ENCODE measurements at places on chromosomes 4 and X.

DNA sequence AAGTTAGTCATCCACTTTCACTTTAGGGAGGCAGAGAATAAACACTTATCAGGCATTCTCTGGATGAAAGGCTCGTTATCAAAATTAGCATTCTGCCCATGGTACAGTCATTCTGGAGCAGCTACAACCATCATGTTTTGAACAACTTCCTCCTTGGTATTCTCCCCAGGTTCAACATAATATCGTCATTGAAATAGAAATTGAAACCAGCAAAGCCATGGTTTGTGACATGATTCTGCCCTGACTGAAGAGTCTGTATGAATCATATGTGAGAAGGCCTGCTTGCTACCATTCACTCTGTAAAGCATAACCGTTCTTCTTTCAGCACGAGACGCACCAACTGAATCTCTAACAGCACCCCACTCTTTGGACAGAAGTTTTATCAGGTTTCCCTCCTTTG lies 127.5 kb upstream of the RADX start:
- DNase-seq, result no peak

DNA sequence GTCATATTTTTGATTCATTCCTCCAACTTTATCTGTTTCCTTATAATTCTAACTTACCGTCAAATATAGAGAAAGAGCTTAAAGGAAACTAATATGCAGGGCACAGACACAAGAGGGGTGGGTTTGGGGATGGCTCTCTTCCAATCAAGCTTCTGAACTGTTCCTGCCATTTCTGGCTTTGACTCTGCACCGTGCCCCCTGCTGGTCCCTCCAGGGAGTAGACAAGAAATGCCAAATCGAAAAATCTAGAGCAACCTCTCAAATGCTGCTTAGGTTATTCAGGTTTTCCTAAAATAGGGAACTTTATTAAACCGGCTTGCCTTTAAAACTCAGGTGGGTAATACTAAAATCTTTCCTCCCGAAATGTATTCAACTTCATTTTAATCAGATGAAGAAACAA lies 39.8 kb upstream of the VCX3A start:
- no peak for DNase-seq

- no peak for DNase-seq
Measured at GRCh38 chrX:23662853-23663252, 4.4 kb upstream of the PRDX4 start.

- peak; percentile 27 for DNase-seq
Measured at GRCh38 chrX:141220342-141221008, 21.8 kb downstream of the SPANXC start.

DNA sequence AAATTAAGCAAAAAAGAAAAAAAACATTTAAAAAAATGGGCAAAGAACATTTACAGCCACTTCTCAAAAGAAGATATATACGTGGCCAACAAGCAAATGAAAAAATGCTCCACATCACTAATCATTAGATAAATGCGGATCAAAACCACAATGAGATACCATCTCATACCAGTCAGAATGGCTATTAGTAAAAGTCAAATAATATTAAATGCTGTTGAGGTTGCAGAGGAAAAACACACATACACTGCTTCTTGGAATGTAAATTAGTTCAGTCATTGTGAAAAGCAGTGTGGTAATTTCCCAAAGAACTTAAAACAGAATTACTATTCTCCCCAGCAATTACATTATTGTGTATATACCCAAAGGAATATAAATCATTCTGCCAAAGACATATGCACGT lies 1189.0 kb downstream of the PCDH18 start:
- DNase-seq, result no peak

DNA sequence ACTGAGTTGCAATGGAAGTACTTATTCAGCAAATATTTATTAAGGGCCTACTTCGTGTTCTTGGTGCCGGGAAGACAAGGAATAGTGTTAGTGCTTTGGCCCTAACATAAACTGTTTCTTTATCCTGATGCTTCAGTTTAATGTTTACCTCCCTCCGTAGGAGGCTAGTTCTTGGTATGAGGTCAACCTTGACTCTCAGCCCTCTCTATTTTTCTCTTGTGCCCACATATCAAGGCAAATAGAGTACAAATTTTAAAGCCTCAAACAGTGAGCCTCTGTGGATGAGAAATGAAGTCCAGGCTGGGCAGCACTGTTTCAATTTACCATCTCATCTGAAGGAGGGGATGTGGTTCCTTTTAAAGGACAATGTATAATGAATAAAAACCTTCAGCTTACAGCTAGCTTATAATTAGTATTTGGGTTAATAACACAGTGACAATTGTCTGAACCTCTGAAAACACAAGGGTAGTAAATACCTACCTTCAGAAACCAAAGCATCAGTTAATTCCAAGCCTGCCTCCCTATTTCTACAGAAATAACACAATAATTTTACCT lies 68.5 kb downstream of the SH3RF1 start:
- no peak for DNase-seq

DNA sequence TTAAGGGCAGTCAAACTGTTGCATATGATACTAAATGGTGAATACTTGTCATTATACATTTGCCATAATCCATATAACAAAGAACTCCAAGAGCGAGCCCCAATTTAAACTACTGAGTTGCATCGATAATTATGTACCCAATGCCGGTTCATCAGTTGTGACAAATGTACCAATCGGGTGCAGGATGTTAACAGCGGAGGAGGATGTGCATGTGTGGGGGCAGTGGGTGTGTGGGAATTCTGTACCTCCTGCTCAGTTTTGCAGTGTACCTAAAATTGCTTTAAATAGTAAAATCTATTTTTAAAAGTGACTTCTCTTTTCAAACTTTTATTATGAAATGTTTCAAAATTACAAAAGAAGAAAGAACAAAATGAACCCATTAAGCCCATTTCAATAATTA lies 20.8 kb upstream of the CDS1 start:
- no peak for DNase-seq

DNA sequence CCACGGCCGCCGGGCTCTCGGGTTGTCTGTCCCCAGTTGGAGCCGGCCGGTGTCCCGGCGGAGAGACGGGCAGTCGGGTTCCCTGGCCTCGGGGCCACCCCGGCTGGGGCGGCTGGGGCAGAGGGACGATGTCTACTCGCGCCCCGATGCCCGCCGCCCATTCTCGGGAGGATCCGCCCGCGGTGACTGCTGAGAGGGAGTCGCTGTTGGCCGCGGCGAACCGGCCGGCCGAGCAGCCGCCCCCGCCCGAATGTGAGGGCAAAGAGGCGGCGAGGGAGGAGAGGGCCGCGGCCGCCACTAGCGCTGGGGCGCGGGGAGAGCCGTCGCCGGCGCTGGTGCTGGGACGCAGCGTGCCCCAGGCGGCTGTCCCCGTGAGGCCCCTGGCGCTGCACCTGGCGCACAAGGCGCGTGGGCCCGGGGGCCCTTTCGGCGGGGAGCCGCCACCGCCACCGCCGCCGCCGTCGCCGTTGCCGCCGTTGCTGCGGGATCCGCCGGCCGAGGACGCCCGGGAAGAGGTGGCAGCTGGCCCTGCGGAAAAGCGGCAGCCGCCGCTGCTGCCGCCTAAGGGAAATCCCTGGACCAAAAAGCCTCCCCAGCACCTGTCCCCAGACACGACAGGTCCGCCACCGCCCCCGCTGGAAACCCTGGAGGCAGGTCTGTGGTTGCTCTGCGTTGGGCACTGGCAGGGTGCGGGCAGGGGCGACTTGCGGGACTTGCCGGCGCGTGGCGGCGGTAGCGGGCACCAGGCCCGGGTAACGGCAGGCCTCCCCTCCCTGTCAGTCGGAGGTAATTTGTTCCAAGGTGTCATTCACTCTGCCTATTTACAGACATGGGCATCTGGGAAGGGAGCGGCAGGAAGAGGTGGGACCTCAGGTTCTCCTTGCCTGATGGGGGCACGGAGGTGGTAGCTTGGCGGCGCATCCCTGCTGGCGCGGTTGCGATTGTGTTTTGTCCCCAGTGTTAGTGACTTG lies 739 bp downstream of the LARP1B start:
- peak; percentile 63 for DNase-seq

DNA sequence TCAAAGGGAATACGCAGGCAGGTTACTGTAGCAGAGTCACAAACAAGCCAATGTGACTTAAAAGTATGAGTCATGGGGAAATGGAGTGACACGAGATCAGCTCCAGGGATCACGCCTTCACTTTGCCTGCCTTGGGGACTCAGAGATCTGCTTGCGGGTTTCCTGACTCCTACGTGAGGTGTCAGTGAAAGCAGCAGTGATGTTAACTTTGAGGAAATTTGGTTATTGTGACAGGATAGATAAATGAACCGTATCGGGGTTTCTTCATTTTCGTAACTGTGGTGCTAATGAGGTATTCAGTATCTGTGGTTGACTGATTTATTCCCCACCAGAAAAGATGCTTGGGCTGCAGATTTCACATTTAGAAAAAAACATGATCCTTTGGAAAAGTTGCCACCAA lies 383.3 kb upstream of the ZFP42 start:
- peak; percentile 27 for DNase-seq

- no peak for DNase-seq
Measured at GRCh38 chrX:132563976-132564375, 75.1 kb upstream of the MBNL3 start.

DNA sequence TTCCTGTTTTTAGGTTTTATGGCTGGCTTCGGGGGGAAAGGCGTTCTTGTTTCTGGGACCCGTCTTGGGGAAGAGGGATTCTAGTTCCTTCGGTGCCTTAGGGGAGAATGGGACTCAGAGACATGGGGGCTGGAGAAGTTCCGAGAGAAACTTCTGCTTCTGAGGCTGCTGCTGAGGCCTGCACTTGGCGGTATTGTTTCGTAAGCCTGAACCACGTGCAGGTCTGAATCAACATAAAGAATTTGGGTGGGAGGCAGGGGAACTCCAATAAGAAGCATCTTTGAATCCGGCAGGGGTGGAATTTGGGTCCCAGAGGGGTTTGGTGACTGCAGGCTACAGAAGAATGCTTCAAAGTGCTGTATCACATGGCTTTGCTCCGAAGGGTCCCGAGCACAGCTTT lies 15.1 kb downstream of the XG start:
- DNase-seq, result no peak

- DNase-seq, result no peak
Measured at GRCh38 chr4:48420144-48420543, 63.0 kb upstream of the SLC10A4 start.

- DNase-seq, result no peak
Measured at GRCh38 chr4:112156112-112156511, 10.9 kb downstream of the FAM241A start.

- DNase-seq, result no peak
Measured at GRCh38 chr4:127188847-127189246, 443.9 kb upstream of the INTU start.

- no peak for DNase-seq
Measured at GRCh38 chr4:85632981-85633380, 158.0 kb downstream of the ARHGAP24 start.

Data from dermis blood vessel endothelial cell (primary cell).